ENCODE measurements at places on chromosomes 5 and 9.

GRCh38 chr5:133652951-133653759, 40.8 kb upstream of the FSTL4 start:
- no peak for DNase-seq

DNA sequence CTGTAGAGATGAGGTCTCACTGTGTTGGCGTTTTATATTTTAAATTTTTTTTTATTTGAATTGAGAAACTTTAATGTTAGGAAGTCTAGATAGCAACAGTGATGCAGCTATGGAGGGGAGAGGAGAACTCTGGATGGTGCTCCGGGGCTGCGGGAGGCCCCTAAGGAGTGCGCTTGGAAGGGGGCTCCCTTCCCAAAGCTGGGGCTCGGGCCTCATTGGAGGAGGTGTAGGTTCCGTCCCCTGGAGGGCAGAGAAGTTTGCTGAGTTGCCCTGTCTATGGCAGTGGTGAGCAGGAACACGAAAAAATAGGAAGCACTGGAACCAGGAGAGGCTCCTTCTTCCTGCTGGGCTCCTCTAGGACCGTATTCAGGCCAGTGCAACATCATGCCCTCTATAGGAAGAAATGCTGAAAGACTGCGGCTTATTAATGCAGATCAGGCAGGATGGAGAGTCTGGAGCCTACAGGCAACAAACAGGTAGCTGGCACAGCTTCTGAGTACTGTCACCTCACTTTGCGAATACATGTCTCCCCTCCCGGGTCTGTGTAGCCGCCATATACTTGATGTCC, 16.1 kb downstream of the AHRR start:
- no peak for DNase-seq

GRCh38 chr9:123929177-123929869, 603 bp downstream of the DENND1A start:
- no peak for DNase-seq

DNA sequence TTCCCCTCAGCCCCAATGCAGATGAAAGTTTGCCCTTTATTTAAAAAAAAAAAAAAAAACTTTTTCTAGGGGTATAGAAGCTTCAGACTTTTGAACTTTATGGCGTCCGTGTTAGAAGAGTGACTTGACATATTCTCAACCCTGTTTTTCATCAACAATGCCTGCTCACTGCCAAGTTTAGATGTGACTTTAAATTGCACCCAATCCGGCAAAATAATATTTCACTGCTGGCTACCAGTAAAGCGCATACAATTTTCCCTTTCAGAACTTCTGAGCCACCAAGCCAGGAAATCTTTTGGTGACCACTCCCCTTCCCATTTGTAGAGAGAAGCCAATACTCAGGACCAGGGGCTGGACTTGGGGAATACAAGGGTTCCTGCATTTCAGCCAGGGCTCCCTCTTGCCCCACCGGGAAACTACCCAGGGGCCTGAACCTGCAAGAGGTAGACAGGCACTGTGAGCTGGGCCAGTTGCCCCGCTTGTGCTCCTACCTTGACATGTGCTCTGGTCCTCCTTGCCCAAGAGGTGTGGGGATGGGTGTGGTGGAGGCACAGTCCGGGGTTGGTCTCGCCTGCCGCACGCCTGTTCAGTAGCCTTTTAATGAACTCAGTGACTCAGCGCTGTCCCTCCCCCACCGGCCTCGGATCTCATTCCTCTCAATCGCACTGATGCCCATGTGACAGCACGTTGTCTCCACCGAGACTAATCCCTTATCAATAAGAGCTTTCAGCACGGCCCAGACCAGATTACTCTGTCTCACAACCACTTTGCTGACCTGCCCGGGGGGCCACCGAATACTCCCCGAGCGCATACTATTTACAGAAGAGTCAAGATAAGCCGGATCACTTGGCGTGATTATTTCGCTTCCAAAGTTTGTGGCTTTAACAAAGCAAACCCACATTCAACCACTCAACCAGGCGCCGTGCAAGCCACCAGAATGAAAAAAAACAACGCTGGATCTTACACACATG, 226.4 kb downstream of the DCP2 start:
- DNase-seq, result no peak

- no peak for DNase-seq
Observed at GRCh38 chr5:84197538-84197937, 187.1 kb downstream of the EDIL3 start.

- no peak for DNase-seq
Observed at GRCh38 chr9:133569891-133570690, 35.6 kb downstream of the ADAMTSL2 start.

GRCh38 chr5:109407913-109408312, 1.9 kb downstream of the PJA2 start:
- DNase-seq, result no peak

DNA sequence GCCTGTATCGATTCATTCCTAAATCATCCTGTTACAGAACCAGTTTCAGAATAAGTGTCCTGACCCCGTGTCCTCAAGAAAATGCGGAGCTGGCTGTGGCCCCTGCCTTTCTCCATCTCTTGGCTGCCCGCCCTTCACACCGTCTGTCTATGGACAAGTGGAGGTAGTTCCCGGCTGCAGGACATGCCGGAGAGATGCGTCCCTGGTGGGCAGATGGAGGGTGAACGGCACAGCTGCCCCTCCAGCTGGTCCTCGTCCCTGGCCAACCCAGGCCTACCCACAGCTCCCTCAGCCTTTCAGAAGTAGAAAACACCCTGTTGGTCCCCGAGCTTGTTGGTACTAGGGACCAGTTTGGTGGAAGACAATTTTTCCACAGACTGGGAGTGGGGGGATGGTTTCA, 14.8 kb upstream of the EXOC3 start:
- DNase-seq, result no peak

DNA sequence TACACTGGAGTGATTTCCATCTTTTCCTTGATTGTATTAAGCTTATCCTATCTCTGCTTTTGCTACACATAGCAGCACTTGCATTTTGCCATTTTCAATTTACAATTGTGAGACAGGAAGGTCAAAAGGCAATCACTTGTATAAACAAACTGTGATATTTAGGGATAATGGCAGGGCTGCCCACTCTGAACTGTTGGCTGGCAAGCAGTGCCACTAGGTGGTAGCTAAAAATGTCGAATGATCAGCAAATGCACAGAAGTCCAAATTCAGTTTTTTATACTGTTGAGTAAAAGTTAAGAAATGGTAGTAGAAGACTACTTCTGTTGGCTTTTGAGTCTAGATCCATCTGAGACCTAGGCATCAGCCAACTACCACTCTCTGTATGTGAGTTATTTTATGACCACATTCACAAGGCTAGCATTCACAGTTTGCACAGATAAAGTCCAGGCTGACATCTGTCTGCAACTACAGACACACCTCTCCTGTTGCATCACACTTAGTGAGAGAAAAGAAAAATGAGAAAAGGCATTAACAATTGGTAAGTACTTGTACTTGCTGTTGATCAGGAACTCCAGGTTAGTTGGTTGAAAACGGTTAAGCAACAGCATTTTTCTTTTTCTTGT, 108.8 kb upstream of the ASTN2 start:
- DNase-seq, result no peak

DNA sequence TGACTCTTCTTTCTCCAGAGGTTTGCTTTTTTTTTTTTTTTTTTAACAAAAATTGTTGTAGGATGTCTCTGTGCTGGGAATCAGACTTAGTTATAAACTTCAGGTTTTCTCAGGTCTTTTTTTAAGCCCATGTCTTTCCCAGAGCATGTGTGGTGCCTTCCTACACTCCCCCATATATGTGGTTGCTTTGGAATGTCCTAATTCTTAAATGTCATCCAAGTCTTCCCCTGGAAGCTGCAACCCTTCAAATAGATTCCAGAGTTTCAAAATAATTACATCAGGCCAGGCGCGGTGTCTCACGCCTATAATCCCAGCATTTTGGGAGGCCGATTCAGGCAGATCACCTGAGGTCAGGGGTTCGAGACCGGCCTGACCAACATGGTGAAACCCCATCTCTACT, 73.2 kb upstream of the FAM120A start:
- no peak for DNase-seq

GRCh38 chr5:87705876-87706275, 293.1 kb upstream of the CCNH start:
- no peak for DNase-seq

Measured in fibroblast of the conjunctiva (primary cell).